Cardiac septum (tissue), 1 donor: ENCODE measurements at places on chromosomes 13 and 19. TPM values are rescaled to one million over a fixed set of nuclear protein-coding genes. Genes with fewer than 3 reads are reported as not detected.

Gene SSC5D
- 7.7 TPM for total RNA-seq

Gene APOC1
- total RNA-seq: 7.3 TPM

Gene PSG3
- not detected for total RNA-seq

Gene LHFPL6
- total RNA-seq: 68.9 TPM

Gene PRSS57
- not detected for total RNA-seq

Gene ZNF835
- total RNA-seq: 2.6 TPM

Gene SERPINE3
- total RNA-seq: not detected

Gene TSEN34
- 22.6 TPM for total RNA-seq

Gene FFAR1
- total RNA-seq: not detected

Gene ZIC5
- 0.05 TPM for total RNA-seq

Gene OR7C2
- not detected for total RNA-seq

Gene ACP7
- total RNA-seq: not detected

Gene RGL3
- total RNA-seq: 5.8 TPM

Gene SCGB2B2
- total RNA-seq: 1.2 TPM

Gene LAIR1
- total RNA-seq: 5.1 TPM

Gene TMIGD2
- not detected for total RNA-seq

Gene TTC9B
- not detected for total RNA-seq

Gene CEBPA
- 2.3 TPM for total RNA-seq

Gene FAM216B
- 0.22 TPM for total RNA-seq

Gene LENG1
- total RNA-seq: 8.3 TPM

Gene PABPC3
- not detected for total RNA-seq

Gene DPF1
- 0.51 TPM for total RNA-seq

Gene LINGO3
- not detected for total RNA-seq

Gene PSG5
- not detected for total RNA-seq

Gene PCDH17
- 7.3 TPM for total RNA-seq

Gene OR10H1
- total RNA-seq: not detected

Gene ZNF540
- 4.5 TPM for total RNA-seq

Gene ZNF730
- total RNA-seq: 0.57 TPM

Gene MISP
- total RNA-seq: not detected

Gene PROZ
- total RNA-seq: not detected

Gene GAPDHS
- not detected for total RNA-seq

Gene NFIC
- total RNA-seq: 178 TPM

Gene KLK8
- total RNA-seq: not detected

Gene ZNF561
- 27.4 TPM for total RNA-seq

Gene GPI
- total RNA-seq: 512 TPM

Gene OR2Z1
- total RNA-seq: not detected

Gene IGFL4
- not detected for total RNA-seq

Gene PPFIA3
- total RNA-seq: 10.1 TPM

Gene CGB2
- not detected for total RNA-seq

Gene NLRP4
- total RNA-seq: not detected

Gene CDX2
- not detected for total RNA-seq

Gene APOE
- 26.6 TPM for total RNA-seq
